ENCODE measurements at places on chromosomes 11 and 22.

DNA sequence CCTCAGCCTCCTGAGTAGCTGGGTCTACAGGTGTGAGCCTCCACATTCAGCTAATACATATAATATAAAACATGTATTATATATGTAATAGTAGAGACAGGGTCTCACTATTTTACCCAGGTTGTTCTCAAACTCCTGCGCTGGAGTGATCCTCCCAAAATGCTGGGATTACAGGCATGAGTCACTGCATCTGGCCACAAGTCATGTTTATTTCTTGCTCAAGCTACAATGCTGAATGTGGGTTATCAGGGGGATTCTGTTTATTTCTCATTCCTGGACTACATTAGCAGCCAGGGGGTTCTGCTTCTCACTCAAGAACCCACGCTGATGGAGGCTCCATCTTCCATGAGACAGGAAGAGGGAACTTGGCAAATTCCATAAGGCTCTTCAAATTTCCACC, 24.8 kb downstream of the FOLR3 start:
- peak; percentile 20 for DNase-seq

GRCh38 chr11:78212586-78213371, 24.1 kb downstream of the USP35 start:
- DNase-seq, result peak; percentile 61

GRCh38 chr22:22865311-22866072, 22.1 kb upstream of the IGLL5 start:
- DNase-seq, result no peak

DNA sequence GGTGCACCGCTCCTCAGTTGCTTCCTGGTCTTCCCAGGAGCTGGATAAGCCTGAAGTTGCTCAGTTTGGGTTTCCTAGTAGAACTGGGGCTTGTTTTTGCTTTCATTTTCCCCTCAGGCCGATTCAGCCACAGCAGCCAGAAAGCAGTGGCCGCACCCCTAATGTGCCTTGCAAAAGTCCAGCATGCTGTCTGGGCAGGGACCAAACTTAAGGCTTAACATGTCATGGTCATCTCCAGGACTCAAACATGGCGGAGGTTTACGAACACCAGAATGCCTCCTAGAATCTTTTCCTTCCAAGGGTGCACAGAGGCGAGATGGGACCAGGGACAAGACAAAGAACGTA, 2.5 kb downstream of the GNG3 start:
- DNase-seq, result peak; percentile 55
